WTC11 (cell line): ENCODE measurements at places on chromosomes 7 and 10.

- no peak for DNase-seq
Observed at GRCh38 chr7:116692401-116693308, 20.7 kb downstream of the MET start.

DNA sequence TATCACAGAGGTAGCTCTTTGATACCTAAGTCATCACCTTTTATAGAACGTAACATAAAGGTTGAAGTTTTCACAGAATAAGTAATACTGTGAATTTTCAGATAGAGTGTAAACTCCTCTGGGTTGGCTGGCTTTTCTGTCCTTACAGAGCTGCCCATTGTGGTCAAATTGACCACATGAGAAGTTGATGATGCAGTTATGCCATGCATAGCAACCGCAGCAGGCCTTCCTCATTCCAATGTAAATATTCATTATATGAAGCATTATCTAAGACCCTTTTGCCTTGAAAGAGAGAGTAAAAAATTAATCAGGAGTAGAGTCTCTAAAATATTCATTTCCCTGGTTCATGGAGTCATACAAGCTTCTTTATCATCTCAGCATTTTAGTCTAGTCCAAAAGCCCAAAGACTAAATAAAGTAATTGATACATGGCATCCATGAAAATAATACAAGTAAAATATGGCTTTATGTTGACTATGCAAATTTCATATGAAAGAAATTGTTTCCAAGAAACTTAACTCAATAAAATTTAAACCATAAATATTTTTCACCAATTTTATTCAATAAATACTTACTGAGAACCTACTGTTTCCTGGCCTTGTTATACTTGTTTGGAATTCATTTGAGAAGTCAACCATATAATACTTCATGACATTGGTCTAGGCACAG lies 516.4 kb downstream of the PCDH15 start:
- no peak for DNase-seq

- no peak for DNase-seq
Observed at GRCh38 chr10:5481121-5481520, 18.2 kb downstream of the CALML5 start.

- no peak for DNase-seq
Observed at GRCh38 chr10:77160679-77161078, 476.9 kb downstream of the KCNMA1 start.

DNA sequence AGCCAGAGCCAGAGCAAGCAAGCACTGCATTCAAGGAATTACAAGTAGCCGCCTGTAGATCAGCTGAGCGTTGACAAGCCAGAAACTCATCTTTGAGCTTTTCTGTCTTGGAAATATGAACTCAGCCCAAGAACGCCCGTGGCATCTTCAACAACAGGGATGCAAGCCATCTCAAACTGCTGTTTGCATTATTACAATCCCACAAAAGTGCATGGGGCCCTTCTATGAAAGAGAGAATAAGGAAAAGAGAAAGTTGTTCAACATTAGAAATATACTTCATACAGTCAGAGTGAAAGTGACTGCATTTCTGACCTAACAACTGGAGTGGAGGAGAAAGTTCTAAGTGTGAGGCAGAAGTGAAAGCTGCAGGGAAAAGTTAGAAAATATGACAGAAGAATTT lies 6.5 kb downstream of the SGCE start:
- no peak for DNase-seq

DNA sequence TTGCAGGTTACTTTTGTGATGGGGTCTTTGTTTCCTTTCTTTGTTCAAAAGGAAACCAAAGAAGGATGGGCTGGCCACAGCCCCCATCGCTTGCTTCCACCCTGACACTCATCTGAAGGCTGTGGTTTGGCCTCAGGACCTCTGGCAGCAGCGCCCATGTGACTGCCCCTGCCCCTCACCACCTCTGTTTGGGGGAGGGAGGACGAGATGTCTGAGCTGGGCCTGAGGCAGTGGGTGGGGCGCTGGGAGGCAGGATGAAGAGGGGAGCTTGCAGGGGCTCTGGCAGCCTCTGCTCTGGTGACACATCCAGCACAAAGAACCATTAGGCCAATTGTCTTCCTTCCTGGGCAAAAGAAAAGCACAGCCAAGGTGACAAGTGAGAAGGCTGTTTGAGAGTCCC lies 15.9 kb upstream of the CHST15 start:
- DNase-seq, result no peak

- DNase-seq, result no peak
Observed at GRCh38 chr7:131057015-131057793, 270.5 kb upstream of the MKLN1 start.

GRCh38 chr7:97107192-97107800 lies 10.2 kb upstream of the SDHAF3 start:
- DNase-seq, result no peak

GRCh38 chr10:59064080-59064692 lies 112.3 kb upstream of the PHYHIPL start:
- no peak for DNase-seq

DNA sequence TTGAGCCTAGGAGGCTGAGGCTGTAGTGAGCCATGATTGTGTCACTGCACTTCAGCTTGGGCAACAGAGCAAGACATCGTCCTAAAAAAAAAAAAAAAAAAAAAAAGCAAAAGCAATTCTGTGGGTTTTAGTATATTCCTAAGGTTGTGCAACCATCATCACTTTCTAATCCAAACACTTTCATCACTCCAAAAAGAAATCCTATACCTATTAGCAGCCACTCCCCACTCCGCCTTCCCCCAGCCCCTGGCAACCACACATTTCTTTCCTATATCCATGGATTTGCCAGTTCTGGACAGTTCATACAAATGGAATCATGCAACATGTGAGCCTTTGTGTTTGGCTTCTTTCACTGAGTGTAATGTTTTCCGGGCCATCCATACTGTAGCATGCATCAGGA lies 20.4 kb downstream of the ZAN start:
- DNase-seq, result no peak

DNA sequence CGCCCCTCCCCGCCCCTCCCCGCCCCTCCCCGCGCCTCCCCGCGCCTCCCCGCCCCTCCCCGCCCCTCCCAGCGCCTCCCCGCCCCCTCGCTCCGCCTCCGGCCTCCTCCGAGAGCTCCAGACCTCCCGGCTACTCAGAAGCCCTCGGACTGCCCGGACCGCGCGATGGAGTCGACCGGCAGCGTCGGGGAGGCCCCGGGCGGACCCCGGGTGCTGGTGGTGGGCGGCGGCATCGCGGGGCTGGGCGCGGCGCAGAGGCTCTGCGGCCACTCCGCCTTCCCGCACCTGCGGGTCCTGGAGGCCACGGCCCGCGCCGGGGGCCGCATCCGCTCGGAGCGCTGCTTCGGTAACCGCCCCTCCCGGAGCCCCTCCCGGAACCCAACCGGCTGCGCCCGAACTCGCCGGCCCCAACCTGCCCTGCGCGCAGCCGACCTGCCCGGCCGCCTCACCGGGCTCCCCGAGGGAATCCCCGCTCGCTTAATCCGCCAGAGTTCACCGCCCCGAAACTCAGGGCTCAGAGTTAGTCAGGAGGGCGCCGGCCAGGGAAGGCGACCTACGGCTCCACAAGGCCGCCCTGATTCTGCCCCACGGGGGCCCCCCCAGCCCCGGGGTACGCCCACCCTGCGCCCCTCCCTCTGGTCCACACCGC lies at the start of gene PAOX:
TSS of gene PAOX (plus strand) at position 111 of the 649 bp plus-strand sequence. CDS start at position 166, 55 bp downstream.
- DNase-seq, result peak; percentile 70

DNA sequence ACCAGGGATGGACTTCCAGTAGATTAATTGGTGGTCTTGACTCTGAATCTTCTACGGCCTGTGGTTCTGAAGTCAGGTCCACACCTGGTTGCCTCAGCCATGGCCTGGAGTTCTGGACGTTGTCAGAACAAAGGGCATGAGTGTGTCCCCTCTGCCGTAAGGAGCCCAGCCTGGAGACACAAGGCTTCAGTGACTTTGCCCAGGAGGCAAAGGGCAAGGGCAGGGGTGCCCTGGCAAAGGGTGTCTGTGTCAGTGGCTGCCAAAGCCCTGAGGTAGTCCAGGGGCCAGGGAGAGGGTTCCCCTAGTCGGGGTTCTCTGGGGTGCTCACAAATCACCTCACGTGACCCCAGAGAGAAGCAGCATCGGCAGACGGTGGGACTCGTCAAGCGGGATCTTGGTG lies 273.2 kb upstream of the ZNF32 start:
- no peak for DNase-seq

- DNase-seq, result peak; percentile 15
Observed at GRCh38 chr7:147418966-147419365, 1171.6 kb upstream of the C7orf33 start.

DNA sequence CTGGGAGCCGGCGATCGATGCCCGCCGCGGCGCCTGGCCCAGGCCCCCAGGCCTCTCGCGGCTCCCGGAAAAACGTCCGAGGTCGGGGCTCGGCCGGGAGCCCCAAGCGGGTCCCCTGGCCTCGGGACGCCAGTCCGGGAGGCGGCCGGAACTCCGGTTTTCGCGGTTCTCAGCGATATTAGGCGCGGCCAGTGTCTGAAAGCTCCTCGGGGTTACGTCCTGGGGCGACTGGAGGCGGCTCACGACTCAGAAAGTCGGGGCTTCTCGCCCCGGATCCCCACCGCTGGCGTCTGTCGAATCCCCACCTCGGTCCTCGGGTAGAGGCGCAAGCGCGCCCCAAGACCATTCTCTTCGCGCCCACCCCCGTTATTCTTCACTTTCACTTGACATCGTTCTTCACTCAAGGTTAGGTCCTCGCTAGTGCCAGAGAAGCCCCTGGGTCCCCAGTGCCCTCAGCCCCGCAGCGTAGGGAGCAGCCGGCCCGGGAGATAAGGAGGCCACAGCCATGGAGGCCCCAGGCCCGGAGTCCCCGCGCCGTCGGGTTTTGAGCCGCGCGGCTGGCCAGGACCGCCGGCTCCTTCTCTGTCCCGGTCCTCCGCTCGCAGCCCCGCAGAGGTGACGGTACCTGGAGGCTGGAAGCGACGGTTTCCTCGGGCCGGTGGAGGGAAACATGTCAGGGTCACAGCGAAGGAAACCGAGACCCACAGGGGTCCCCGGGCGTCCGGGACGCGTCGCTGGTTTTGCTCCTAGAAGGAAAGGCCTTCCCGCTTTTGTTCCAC lies 35.2 kb upstream of the EBLN1 start:
- peak; percentile 48 for DNase-seq

DNA sequence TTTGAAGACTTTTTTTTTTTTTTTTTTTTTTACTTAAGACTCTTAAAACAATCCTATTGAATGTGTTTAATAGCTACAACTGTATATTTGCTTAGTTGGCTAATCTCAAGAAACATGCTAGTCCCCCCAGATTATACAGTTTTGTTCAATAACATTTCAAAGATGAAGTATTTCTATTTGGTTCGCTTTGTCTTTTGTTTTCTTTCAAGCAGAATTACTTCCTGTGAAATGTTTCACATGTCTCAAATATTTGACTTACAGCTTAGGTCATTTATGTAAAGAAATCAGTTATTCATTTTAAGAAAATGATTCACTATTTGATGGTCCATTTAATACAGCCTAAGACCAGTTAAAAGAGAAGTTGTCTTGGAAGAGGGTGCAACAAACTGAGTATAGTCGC lies 12.8 kb upstream of the LAMB1 start:
- DNase-seq, result no peak
